WTC11 (cell line): ENCODE measurements at places on chromosomes 4 and X. TPM values are rescaled to one million over a fixed set of nuclear protein-coding genes. Genes with fewer than 3 reads are reported as not detected.

DNA sequence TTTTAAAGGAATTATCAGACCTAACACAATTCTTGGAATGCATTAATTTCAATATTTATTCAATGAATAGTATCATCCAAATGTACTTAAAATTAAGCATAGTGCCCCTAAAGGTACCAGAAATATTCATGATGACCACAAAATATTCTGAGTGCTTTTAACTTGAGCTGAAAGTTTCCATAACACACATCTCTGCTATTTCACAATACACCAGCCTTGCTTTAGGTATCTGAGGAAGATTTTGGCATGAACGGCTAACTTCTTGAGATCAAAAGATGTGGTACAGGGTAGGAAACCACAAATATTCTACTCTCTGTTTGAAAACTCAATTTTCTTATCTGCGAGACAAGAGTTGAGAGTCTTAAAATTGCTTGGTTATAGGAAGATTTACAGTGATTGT is 538.3 kb upstream of the PCDH7 start:
- H3K4me1 ChIP-seq = peaks cover 3% of the 10 kb centered on the region
- peaks cover 2% of the 10 kb centered on the region; the same call in 1 of the 2 replicates for H3K36me3 ChIP-seq
- no peak overlapping the region for H3K4me3 ChIP-seq
- no peak for DNase-seq

- H3K36me3 ChIP-seq = no peaks in the 10 kb centered on the region
- H3K27ac ChIP-seq = no peak overlapping the region
- no peak for DNase-seq
- no peak overlapping the region for H3K4me3 ChIP-seq
- H3K27me3 ChIP-seq = no peaks in the 10 kb centered on the region
- no peaks in the 10 kb centered on the region for H3K4me1 ChIP-seq
These were observed 330.4 kb downstream of the GBA3 start for GRCh38 chr4:23023121-23023520.

The AWAT1 gene
- not detected in 3 replicates for total RNA-seq

DNA sequence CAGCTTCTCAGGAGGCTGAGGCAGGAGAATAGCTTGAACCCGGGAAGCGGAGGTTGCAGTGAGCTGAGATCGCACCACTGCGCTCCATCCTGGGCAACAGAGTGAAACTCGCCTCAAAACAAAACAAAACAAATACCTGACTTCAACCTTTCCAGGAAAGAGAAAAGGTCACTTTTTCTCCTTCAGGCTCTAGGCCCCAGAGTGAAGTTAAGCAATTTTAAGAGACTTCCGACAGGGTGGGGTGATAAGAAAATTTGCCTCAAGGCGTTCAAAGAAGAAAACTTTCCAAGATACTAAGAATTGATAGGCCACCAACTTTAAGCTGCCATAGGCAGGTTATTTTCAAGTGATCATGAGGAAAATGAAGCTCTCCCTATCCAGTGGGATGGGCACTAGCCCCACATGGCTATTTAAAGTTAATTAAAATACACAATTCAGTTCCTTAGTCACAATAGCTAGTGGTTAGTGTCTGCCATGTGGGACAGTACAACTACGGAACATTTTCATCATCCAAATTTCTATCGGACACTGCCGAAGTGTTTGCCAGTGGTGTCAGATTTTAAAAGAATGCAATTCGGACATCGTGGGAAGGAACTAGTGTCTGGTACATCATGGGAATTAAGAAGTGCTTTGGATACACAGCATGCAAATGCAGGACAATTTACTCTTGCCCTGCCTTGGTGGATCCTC is 33.0 kb downstream of the SMS start:
- peaks cover 57% of the 10 kb centered on the region for H3K36me3 ChIP-seq
- no peaks in the 10 kb centered on the region for H3K27me3 ChIP-seq
- no peak overlapping the region for H3K27ac ChIP-seq
- H3K4me3 ChIP-seq = no peak overlapping the region
- no peak for DNase-seq

GRCh38 chrX:107421337-107421861 is 28.1 kb upstream of the FRMPD3 start:
- no peak for DNase-seq
- H3K36me3 ChIP-seq = peaks cover 7% of the 10 kb centered on the region; the same call in 1 of the 2 replicates
- no peak overlapping the region for H3K4me3 ChIP-seq

DNA sequence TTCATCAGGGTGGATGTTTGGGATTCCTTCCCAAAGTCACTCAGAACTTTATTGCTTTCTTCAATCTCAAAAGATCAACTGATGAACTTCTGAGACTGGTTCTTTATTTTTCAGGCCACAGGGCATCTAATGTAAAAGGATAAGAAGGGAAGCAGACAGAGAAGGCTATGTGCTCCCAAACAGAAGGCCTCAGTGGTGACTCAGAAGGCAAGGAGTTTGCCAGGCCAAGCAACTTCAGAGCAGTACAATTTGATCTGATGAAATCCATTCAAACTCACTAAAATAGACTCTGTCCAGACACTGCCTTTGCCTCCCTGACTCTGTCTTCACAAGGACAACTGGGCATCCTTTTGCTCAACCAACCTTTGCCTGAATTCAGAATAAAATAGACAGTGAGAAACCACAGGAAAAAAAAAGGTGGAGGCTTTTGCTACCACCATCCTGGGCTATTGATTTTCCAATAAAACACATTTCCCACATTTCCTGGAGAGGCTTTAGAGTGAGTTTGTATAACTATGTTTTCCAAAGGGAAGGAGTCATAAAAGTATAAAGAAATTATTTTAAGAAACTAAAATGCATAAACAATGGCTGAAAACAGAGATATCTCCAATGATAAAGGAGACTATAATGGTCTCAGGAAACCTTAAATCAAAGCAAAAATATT is 55.2 kb downstream of the ARHGEF6 start:
- H3K27me3 ChIP-seq = no peaks in the 10 kb centered on the region
- DNase-seq = no peak
- H3K27ac ChIP-seq = no peak overlapping the region

DNA sequence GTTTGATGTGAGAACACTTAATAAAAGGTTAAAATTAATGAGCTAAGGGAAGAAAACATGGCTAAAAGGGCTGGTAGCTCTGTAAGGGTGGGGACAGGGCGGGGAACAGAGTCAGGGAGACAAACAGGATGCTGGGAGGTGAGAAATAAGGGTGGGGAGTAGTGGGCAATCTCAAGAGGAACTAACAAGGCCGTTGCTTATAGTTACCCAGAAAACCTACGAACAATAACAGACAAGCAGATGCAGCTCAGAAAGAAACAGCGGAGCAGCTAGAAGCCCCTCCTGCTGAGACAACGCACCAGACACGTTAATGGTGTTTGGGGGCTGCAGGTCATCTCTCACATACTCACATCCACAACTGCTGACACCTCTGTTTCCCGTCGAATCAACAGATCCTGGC is 9.7 kb upstream of the KLF3 start:
- no peak for DNase-seq
- no peak overlapping the region for H3K4me3 ChIP-seq
- no peaks in the 10 kb centered on the region for H3K27me3 ChIP-seq
- H3K27ac ChIP-seq = no peak overlapping the region
- H3K4me1 ChIP-seq = peaks cover 7% of the 10 kb centered on the region

- no peaks in the 10 kb centered on the region for H3K4me1 ChIP-seq
- no peak overlapping the region for H3K4me3 ChIP-seq
- H3K27me3 ChIP-seq = no peaks in the 10 kb centered on the region
- H3K27ac ChIP-seq = no peak overlapping the region
These were observed 127.2 kb downstream of the ARHGEF9 start for GRCh38 chrX:63657821-63658220.

The HMX1 gene
- 6.9 to 10.0 TPM (median 7.8 TPM) in 3 replicates for total RNA-seq

DNA sequence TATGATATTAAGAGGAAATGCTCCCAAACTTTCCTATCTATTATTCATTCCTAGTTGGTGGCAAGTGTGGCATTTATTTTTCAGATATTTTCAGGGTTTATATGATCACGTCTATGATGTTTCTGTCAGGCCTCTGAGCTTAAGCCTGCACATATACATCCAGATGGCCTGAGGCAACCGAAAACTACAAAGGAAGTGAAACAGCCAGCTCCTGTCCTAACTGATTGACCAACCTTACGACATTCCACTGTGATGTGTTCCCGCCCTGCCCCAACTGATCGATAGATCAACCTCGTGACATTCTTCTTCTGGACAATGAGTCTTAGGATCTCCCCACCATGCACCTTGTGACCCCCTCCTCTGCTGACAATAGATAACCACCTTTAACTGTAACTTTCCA is 67.6 kb upstream of the CTSO start:
- H3K27me3 ChIP-seq = no peaks in the 10 kb centered on the region
- no peak overlapping the region for H3K27ac ChIP-seq
- DNase-seq = no peak
- H3K4me1 ChIP-seq = peaks cover 57% of the 10 kb centered on the region
- no peaks in the 10 kb centered on the region for H3K36me3 ChIP-seq

- H3K27me3 ChIP-seq = no peaks in the 10 kb centered on the region
- H3K36me3 ChIP-seq = peaks cover 17% of the 10 kb centered on the region
- no peak overlapping the region for H3K4me3 ChIP-seq
- H3K4me1 ChIP-seq = no peaks in the 10 kb centered on the region
These were observed 465.5 kb downstream of the ADGRL3 start for GRCh38 chr4:61665649-61666048.

The HSD17B10 gene
- 101 to 108 TPM (median 106 TPM) in 3 replicates for total RNA-seq
